ENCODE measurements at places on chromosomes 7 and 10.

DNA sequence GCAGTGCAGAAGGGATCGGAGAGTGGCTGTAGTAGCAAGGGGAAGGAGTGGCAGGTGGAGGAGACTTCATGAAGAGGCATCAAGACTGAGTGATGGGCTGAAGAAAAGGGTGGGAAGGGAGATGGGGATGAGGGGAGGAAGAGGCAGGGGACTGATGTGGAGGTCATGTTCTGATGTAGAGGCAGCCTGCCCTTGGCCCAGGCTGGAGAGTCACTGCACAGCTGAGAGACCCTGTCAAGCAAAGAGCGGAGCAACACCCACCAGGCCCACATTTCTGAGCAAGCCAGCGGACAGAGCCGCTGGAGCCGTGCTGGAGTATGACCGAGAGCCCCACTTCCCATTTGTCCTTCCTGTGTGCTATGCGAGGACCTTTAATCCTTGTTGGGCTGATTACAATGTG is 501.6 kb upstream of the MKI67 start:
- DNase-seq = no peak

GRCh38 chr7:42069590-42069989 is 167.4 kb downstream of the GLI3 start:
- DNase-seq = no peak

GRCh38 chr10:38038932-38039245 is 28.4 kb downstream of the ZNF33A start:
- no peak for DNase-seq

GRCh38 chr10:308101-308500 is 172.8 kb downstream of the ZMYND11 start:
- DNase-seq = no peak

- no peak for DNase-seq
These were observed 42.9 kb upstream of the SAMD8 start for GRCh38 chr10:75068523-75068922.

DNA sequence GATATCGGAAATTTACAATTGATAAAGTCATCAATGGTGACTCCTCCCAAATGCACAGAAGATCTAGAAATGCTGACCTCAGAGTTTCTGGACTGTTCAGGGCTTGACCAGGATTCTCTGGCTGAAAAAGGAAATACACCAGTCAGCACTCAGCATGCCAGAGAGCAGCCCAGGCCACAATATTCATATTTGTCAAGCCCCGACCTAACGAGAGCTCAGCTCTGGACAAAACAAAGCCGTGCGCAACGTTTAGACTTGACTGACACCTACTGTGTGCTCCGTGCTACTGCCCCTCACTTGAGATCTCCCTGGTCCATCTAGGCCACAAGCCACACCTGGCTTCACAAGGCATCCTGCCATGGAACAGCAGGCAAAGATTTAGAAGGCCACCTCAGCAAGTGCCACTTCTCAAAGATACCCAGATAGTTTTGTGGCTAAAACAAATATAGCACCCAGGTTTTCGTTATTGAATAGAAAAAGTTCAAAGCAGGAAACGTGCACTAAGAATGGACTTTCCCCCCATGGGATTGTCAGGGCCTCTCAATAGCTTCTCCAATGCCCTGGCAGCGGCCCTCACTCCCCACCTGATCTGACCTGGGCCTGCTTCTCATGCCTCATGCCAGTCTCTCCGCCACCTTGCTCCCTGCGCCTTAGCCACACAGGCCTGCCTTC is 218.3 kb downstream of the FAM107B start:
- no peak for DNase-seq

GRCh38 chr7:1498370-1499305 is 5.6 kb downstream of the INTS1 start:
- DNase-seq = no peak

GRCh38 chr10:104300736-104301292 is 31.8 kb downstream of the GSTO2 start:
- peak; percentile 96 for DNase-seq

- no peak for DNase-seq
These were observed 61.5 kb downstream of the NKX6-2 start for GRCh38 chr10:132724446-132724845.

DNA sequence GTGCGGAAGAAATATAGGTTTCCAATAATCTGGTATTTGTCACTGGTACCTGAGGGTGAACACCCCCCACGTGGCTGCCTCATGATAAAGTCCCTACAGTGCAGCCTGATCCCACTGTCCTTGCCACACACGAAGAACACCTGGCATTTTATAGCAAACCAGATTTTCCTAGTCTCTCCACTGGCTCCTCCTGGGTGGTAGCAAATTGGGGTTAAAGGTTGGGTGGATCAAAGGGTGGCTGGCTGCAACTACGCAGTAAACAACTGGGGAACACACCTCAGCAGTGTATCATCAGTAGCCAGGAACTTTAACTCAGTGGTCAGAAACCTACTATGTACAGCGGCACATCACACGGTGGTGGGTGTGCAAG is 10.3 kb downstream of the SEPHS1 start:
- no peak for DNase-seq

DNA sequence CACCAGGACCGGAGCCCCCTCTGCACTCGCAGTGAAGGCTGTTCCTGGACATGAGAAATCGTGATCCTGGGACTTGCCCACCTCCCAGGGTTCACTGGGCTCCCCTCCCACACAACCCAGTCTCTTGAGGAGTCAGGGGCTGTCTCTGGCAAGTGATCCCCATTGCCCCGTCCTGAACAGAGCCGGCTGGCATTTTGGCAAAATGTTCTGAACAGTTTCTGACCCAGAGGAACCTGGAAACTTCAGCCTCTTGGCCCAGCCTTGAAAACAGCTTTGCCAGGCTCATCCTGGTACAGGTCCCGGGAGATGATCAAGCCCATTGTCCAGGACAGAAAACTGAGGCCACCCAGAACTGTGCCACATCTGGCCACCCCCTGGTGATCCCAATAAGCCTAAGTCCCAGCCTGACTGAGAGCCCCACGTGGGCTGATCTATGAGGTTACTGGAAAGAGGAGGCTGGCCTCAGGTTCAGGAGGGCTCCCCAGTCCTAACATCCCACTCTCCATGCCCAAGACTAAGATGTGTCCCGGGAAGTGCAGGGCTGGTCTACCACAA is 115.7 kb downstream of the OAT start:
- DNase-seq = no peak

DNA sequence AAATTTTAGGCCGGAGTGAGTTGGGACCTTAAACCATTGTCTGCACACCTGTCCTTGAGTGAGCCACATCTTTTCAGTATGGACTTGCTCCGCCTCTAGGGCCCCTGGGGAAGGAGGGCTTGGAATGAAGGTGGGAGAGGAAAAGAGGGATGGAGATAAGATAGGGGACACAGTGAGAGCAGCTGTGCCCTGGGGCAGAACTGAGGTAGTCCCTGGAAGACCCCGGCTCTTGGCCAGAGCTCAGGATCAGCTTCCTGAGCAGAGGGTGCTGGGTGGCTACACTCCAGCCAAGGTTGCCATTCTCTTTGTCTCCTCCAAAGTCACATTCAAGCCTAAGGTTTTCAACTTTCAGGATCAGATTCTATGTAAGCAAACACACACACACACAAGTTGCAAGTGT is 82.0 kb downstream of the MKI67 start:
- no peak for DNase-seq

- DNase-seq = no peak
These were observed 44.8 kb downstream of the CLEC2L start for GRCh38 chr7:139568346-139568675.

DNA sequence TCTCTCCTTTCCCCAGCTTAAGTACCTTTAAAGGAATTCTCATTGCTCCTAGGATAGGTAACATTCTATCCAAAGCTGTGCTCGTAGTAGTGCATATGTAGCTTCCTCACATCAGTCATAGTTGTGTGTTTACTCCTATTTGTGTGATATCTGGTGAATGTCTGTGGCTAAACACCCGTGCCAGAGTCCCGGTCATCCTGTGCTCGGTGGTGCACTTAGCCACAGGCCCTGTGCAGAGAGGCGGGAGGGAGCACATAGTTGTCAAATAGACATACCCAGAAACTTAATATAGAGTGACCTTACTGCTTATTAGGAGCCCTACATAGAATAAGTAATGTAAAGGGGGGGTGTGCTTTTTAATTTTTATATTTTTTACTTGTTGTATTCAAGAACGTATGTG is 76.6 kb downstream of the RBM33 start:
- no peak for DNase-seq

DNA sequence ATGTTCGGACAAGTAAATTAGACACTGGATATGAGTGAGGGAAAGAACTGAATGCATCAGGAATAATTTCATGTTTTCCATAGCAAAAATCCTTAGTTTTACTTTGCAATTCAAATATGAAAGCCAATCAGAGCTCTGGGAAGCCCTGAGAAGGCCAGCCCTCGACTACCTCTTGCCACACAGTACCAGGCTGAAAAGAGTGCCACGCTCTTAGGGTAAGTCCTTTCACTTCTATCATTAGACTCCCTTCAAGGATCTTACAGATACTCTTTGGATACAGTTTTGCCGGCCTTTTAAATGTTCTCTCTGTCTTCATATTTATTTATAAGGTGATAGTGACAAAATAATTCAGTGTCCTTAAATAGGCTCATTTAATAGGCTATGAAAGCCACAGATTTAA is 1.9 kb downstream of the COBL start:
- DNase-seq = no peak

DNA sequence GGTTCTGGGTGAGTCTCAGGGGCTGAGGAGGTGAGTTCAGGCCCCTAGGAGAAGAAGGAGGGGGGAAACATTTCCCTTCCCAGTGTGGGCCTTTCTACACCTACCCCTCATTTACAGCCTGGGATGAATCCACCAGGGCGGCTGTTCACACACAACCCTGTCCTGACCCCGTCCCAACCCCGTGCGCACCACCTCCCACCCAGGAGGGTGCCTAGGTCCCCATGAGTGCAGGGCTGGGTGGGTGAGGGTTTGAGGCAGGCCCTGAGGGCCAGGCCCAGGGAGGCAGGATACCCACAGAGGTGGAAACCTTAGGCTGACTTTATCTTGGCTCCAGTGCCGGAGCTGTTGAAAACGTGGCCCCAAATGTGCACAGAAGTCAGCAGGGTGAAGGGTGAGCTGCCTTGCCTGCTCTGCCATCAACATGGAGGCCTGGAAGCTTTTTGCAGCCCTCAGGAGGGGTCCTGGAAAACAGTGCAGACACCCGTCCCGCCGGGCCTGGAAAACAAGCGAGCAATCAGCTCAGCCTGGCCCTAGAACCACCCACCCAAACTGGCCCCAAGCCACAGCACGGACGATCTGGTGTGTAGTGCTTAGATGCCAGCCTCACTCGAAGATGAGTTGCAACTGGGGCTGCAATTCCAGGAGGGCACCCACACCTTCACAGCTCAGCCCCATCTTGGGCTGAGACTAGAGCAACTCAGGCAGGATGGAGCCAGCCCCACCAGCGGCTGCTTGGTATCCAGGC is 9.3 kb upstream of the RET start:
- no peak for DNase-seq

DNA sequence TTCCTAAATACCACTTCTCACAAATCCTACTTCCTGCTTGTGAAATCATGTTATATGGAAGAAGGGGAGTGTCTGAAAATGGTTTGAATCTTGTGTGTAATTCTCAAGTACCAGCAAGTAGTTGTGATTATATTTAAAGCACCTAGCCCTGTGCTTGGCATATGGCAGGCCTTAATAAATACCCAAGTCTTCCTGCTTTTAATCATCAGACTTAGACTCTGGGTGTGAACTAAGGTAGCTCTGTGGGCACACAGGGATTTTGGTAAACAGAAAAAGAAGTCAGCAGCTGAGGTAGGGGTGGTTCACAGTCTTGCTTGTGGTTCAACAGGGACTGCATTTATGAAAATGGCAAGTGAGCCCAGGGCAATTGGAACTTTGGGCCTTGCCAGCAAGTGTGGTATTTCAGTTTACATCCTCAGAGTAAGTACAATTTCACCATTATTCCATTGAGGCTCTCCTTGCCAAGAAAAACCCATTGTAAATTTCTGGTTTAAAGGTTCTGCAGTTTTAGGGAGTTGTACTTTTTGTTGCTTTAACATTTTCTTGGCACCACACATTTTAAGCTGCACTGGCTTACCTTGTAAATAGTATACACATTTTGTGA is 215.5 kb downstream of the AUTS2 start:
- no peak for DNase-seq

GRCh38 chr7:55172161-55172560 is 153.3 kb downstream of the EGFR start:
- DNase-seq = no peak

DNA sequence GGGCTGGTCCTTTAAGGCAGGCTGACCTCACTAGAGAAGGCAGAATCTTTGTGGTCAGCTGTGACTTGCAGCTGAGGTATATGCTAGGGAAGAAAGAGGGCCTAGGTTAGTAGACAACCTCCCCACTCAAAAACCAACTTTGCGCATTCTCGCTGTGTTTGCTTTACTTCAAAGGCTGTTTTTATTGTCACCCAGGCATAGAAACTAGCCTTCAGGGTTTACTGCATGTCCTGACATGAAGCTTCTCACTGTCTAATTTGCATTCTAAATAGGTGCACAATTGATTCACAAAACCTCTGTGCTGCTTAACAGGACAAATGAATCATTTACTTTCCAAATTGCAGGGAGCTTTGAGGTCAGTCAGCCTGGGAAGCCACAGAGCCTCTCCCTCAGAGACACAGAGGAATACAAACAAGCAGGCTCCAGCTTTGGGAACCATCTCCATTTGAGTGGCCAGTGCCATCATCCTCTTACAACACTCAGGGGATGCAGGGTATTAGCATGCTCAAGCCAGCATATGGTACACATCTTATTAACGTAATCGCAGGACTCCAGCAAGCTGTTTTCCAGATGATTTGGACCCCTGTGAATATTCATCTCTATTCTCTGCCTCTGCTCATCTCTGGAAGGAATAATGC is 596.4 kb upstream of the GHITM start:
- peak; percentile 80 for DNase-seq

- no peak for DNase-seq
These were observed 23.5 kb upstream of the KDM7A start for GRCh38 chr7:140200061-140200989.

- DNase-seq = no peak
These were observed 129.9 kb downstream of the KBTBD2 start for GRCh38 chr7:32761451-32762205.

GRCh38 chr7:121504482-121504881 is 108.4 kb upstream of the FAM3C start:
- DNase-seq = no peak

DNA sequence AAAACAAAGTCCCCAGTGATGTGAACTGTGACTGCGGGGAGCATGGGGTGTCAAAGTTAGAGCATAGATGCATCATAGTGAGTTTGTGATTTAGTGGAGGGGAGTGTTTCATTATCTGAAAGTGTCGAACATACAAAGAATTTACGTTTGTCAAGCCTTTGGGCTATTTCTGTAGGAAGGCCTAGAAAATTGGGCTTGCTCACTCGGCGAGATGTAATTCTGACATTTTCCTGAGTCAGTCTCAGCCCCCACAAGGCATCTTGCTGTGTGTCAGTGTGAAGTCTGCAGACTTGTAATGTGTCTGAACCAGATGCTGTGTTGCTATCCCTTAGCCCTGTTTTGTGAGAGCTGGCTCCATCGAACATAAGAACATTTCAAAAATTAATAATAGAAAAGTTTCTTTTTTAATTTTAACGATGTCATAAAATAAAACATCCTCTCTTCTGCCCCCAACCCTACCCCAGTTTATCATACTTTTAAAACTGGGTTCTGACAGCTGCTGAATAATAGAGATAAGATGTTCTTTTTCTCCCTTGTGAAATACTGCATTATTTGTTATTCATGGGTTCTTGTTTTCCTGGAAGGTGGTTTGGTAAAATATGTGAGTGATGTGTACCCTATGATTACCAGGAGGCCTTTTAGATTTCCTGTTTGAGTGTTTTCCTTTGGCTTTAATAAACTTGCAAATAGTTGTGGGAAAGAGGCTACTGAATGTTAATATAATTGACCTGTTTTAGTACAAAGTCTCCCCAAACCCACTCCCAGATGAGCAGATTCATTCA is 207.4 kb downstream of the GPR158 start:
- DNase-seq = no peak
